ENCODE measurements at places on chromosomes 12 and 14. TPM values are rescaled to one million over a fixed set of nuclear protein-coding genes. Genes with fewer than 3 reads are reported as not detected.

ALDH2 gene
- total RNA-seq, result 53.7 TPM

NKX2-1 gene
- total RNA-seq, result not detected

KRT86 gene
- total RNA-seq, result 0.17 TPM

LRTM2 gene
- total RNA-seq, result not detected

SYT10 gene
- total RNA-seq, result not detected

TBC1D30 gene
- 0.26 TPM for total RNA-seq

Measured in fibroblast of lung (primary cell).